ENCODE measurements at places on chromosomes 4 and X.

GRCh38 chrX:97539970-97540519, 656.3 kb downstream of the RPA4 start:
- no peak for DNase-seq

DNA sequence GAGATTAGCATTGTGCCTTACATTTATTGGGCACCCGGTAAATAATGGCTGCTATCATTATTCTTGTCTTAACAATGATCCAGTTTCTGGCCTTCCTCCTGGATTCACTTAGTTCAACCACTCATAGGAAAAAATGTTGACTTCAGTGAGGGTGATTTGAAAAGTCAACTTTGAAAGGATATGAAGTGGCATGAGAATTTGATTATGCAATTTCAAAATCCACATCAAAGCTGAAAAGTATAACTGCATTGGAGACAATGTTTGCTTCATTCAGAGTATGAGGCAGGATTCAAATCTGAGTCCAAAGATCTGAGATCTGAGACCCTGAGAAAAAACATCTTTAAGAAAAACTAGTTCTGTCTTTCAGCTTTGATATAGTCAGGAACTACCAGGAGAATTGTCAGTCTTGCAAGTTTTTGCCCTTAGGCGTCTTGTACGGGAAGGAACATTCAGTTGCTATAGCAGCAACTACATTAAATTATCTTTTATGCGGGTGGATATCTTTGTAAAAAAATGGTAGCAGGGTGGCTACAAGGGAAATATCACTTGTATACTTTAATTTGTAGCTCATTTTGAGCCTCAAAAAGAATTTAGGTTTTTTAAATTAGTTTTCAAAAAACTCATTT, 587.5 kb upstream of the LCORL start:
- DNase-seq: no peak

DNA sequence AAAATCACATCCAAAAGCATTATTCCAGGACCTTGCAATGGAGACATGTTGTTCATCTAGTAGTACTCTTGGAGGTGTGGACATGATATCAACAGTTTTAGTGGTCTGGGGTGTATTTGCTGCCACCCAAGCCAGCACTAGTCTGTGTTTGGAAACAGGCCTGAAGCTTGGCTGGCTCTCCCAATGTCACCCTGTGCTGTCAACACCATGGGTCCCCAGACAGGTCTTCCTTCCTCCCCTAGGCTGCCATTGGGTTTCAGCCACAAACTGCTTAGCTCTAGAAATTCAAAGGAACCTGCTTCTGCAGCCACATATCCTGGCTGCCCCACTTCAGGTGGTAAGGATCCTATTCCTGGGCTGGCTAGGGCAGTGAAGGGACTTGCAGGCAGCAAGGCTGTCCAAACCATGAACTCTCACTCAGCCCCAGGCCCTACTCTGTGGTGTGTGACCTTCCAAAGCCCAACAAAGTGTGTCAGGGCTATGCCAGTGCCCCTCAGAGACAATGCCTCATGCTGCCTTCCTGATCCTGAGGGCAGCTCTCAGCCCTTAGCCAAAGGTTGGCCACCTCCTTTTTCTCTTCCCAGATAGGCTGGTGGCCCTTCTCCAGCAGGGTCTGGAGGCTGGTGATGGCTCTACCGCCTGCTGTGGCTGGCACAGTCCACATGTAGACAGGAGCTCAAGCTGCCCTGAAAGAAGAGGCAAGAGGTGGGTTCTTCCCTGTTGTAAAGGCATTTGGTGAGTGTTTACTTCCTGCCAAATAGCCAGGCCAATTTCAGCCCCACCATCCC, 18.3 kb downstream of the AMER1 start:
- DNase-seq: peak; percentile 56

GRCh38 chr4:17718471-17718870, 63.0 kb downstream of the FAM184B start:
- no peak for DNase-seq

DNA sequence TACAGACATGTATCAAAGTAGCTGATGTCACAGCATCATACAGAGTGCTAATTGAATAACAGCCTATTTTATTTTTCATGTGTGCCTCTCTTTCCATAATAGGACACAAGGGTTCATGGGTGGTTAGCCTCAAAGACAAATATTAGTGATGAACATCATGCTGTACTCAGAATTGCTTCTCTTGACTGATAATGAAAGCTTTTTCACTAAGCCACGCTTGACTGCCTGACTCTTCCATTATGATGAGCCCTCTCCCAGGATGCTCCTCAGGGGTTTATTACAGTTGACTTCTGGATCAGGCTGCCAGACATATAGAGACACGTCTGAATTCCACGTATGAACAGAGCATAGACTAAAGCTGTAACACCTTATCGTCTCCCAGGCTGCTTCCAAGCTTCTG, 2757.5 kb downstream of the PCDH7 start:
- no peak for DNase-seq

GRCh38 chr4:3135155-3136011, 60.9 kb downstream of the HTT start:
- no peak for DNase-seq

- DNase-seq: no peak
Observed at GRCh38 chrX:115650916-115651315, 89.9 kb downstream of the PLS3 start.
